Activated CD8-positive, alpha-beta memory T cell treated with anti-CD3 and anti-CD28 coated beads for 1 hour (primary cell): ENCODE measurements at places on chromosomes 7 and 10.

DNA sequence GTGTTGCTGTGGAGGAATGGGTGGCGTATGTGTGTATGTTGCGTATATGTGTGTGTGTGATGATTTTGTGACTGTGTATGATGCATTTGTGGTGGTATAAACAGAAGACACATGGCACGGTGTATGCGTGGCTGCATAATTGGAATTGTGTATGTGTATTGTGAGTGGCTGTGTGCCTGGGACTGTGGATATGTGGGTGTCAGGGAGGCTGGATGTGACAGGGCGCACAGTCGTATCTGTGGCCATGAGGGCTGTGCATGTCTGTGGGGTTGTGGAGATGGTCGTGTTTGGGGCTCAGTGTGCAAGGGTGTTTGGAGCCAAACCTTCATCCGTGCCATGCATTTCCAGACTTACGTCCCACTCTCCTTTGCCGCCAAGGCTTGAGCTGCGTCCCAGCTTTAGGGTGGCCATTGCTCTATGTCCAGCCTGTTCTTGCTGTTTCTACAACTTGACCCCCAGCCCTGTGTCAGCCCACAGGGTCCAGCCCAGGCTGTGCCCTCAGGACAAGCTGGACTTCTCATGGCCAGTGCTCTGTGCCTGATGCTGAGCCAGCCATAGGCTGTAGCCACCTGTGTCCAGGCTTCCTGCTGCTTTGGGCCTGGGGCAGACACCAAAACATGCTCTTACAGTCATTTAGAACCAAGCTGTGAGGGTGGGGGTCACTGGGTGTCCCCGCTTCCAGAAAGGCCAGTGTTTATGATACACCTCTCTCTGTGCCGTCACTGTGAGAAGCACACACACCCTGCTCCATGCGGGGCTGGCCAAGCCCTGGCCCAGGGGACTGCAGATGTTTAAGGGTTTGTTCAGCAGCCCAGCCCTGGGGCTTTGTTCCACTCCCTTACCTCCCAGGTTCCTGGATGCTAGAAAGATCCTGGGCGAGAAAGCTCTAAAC, 127.6 kb downstream of the NEURL1 start:
- DNase-seq, result no peak

- no peak for DNase-seq
Observed at GRCh38 chr7:41037691-41038090, 665.2 kb downstream of the INHBA start.

DNA sequence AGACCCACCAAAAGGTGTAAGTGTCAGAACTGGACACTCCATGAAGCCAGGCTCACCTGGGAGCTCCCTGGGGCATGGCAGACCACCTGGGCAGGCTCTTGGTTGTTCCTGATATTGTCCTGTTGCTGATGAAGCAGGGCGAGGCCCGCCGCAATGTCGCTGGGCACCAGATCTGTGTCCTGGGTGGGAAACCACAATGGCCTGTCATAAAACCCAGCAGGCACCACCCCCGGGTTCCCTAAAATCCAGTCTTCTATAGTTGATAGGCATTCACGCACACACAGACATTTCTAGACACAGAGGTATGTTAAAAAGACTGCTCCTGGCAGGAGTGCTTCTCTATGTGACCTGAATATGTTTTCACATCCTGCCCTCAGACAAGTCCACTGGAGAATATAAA, 15.0 kb downstream of the DAGLB start:
- DNase-seq, result no peak

- DNase-seq, result no peak
Observed at GRCh38 chr7:132755538-132756483, 179.5 kb upstream of the PLXNA4 start.

GRCh38 chr7:98591926-98592325, 25.2 kb upstream of the NPTX2 start:
- no peak for DNase-seq

GRCh38 chr10:34494012-34494411, 321.1 kb downstream of the PARD3 start:
- DNase-seq, result no peak

GRCh38 chr10:49605939-49606509, 4.1 kb upstream of the SLC18A3 start:
- DNase-seq, result no peak

DNA sequence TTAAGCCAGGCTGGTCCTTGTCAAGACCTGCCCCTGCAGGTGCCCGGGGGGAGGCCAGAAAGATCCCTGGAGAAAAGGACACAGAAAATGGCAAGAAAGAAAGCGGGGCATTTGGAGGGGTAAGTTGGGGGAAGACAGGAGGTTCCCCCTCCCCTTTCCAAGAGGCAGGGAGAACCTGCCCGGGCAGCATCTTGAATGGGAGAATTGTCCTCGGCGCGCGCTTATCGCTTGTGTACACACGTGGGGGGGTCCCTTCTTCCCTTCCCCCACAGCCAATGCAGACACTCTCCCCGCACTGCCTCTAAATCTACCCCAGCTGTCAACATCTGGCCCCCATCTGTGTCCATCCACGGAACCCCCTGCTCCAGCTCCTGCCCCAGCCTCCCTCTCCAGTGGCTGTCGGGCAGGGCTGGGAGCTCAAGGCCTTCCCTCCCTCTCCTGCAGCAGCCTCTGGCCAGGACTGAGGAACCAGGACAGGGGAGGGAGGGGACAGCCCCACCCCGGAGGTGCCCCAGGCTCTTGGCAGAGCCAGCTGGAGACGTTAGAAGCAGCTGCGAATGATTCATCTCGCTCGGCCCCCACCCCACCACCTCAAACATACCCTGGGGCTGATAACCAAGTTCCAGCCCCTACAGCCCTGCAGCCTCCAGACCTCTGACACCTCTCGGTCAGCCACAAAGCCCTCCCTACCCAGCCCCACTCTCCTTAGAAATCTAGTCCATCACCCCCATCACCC, 25.3 kb downstream of the EPHB4 start:
- no peak for DNase-seq

- no peak for DNase-seq
Observed at GRCh38 chr10:31381766-31382316, 62.8 kb downstream of the ZEB1 start.

- no peak for DNase-seq
Observed at GRCh38 chr7:18228686-18229085, 201.0 kb upstream of the PRPS1L1 start.

DNA sequence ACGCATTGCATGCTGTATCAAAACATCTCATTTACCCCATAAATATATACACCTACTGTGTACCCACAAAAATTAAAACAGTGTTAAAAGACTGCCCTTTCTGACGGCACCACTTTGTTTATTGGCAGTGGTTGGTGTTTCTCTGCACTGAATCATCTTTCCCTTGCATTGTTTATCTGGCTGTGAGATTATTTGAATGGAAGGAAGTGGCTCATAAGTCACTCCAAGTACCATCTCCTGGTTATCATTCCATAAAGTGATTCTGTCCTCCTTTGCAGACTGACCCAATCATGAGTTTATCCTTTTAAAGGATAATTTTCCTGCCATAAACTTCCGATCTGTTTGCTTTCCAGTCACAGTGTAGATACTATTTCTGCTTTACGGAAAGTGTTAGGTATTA, 183.8 kb downstream of the CAMK1D start:
- DNase-seq, result no peak

GRCh38 chr10:112332509-112333228, 41.2 kb upstream of the ACSL5 start:
- no peak for DNase-seq

GRCh38 chr7:105674200-105674920, 93.1 kb upstream of the EFCAB10 start:
- no peak for DNase-seq

DNA sequence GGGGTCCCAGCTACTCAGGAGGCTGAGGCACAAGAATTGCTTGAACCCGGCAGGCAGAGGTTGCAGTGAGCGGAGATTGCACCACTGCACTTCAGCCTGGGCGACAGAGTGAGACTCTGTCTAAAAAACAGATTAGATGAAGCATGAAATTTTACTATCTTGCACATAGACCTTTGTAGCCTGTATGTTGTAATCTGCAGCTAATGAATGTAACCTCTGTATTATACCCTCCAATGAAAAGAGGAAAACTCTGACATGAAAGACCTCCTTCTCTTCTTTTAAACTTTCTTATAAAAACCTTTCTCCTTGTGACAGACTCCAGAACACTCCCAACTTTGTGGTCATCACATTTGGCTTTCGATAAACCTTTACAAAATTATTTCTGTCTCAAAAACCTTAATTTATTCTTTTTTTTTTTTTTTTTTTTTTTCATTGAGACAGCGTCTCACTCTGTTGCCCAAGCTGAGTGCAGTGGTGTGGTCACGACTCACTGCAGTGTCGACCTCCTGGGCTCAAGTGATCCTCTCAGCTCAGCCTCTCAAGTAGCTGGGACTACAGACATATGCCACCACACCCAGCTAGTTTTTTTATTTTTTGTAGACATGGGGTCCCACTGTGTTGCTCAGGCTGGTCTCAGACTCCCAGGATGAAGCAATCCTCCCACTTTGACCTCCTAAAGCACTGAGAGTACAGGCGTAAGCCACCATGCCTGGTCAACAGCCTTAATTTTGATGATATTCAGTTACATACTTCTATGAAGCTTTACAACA, 97.4 kb downstream of the SVOPL start:
- DNase-seq, result no peak

- DNase-seq, result no peak
Observed at GRCh38 chr10:124065382-124066125, 27.8 kb downstream of the CHST15 start.

- no peak for DNase-seq
Observed at GRCh38 chr7:99190359-99191009, 17.4 kb downstream of the KPNA7 start.

DNA sequence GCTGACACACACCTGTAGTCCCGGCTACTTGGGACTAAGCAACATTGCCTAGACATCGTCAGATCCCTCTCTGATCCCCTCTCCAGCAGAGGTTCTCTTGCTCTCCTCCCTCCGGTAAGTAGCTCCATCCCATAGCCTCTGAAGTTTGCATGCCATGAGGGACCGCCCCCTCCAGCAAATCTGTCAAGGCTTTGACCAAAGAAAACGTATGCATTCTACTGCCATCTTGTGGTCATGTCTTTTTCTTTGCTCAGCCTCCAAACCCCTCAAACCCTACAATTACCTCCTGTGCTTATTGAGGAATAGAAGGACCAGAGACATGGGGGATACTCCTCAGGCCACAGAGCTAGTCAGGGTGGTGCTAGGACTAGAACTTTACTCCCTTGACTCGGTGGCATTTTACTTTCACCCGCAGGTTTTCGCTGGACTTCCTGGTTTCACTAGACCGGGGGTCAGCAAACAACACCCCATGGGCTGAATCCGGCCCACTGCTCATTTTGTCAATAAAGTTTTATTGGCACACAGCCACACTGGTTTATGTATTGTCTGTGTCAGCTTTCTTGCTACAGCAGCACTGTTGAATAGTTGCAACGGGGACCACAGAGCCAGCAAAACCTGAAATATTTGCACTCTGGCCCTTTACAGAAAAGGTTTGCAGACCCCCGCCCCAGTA, 202.6 kb upstream of the FOXK1 start:
- DNase-seq, result no peak

DNA sequence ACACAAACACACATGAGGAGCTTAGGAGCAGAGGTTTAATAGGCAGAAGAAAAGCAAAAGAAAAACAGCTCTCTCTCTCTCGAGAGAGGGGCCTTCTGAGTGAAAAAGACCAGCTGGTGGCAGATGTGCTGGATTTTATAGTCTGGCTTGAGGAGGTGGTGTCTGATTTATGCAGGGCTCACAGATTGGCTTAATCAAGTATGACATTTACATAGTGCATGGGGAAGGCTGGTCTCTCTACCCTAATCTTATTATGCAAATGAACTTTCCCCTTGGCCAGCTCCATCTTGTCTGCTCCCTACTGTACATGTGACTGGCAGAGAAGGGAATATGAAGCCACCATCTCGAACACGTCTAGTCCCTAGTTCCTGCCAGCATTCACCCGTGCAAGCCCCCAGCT, 219.5 kb upstream of the ZNF804B start:
- no peak for DNase-seq

DNA sequence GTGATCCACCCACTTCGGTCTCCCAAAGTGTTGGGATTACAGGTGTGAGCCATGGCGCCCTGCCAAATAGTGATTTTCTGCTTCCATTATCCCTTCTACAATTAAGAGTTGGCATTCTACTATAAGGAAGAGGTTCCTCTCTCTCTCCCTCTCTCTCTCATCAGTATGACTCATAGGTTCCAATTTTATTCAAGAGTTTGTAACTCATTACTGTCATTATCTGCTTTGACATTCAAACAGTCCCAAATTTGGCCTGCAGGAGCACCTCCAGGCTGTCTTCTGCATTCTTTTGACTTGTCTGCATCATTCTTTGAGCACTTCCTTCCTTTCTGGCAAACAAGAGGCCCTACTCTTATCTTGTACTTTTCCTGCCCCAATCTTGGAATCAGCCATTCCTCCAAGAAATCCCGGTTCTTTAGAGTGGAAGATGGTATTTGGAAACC, 33.2 kb upstream of the CALU start:
- DNase-seq, result no peak

DNA sequence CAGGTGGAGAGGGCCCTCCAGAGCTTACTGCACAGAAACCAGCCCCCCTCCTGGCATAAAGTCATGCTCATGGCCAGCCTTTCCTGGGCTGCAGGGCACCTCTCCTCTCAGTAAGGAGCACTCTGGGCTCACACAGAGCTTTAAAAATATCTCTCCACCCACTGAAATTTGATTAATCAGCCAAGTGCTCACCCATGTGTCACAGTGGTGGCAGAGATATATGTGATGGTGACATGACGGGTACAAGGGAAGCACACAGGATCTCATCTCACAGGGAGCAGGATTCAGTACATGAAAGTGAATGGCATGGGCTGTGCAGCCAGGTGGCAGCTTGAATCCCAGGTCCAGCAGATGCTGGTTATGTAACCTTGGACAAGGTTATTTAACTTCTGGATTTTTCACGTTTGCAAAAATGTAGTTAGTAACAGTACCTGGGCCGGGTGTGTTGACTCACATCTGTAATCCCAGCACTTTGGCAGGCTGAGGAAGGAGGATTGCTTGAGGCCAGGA, 144.8 kb downstream of the CALN1 start:
- DNase-seq, result no peak

GRCh38 chr10:122849900-122850605, 4.4 kb upstream of the CUZD1 start:
- DNase-seq, result no peak

DNA sequence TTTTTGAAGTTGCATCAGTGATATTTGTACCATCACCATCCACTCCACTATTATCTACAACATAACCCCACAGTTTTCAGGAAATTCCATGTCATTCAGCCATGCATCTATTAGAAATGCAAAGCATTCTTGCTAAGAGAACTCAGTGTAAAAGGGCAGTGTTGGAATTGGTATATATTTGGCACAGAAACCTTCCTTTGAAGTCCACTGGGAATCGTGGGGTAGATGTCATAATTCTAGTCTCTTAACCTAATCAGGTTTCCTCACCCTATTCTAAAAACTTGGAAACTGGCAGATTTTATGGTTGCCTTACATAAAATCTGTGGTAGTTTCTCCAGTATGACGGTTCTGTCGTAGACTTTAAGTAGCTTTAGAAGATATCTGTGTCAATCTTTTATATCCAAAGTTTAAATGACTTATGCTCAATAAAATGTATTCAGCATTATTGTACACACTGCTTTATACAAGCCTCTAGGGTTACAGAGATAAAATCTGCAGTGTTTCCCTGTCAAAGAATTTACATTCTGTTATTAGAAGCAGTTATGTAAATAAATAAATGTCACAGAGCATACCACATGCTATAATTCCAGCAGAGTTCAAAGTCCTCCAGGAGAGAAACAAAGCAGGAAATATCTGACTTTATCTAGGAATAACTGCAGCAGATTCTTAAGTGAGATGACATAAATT, 704.4 kb upstream of the CELF2 start:
- no peak for DNase-seq
